ENCODE measurements at places on chromosomes 1 and 21.

DNA sequence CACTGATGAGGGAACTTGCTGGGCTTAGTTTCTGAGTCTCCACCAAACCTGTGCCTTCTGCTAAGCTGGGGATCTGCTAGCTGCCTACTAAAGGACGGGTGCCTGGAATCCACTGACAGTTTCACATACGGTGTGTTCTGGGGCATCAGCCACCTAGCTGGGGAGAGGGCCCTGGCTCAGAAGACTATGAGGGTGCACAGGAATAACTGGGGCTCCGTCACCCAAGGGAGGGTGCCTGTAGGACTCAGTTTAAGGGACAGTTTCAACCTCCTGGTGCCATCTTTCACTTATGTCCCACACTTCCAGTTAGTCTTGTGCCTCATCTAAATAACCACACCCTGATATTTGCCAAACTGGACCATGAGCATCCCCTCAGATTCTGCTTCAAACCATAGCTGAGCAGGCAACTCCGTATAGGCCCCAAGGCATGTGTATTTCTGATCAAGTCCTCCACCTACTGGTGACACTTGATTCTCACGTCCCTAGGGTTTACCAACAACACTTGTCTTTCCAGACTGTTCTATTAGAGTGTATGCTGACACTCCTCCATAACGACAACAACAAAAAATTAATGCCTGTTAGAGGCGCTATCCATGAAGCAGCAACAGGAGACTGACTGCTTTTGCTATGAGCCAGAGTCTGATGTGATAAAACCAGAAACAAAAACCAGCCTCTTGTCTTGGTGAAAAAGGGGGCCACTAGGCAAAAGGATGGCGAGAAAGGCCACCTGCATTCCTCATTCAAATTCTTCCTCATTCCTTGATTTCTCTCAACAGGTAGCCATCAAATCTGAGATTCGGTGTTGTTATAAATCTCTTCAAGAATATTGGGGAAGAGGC lies 55.0 kb upstream of the PAXBP1 start:
- DNase-seq: no peak

DNA sequence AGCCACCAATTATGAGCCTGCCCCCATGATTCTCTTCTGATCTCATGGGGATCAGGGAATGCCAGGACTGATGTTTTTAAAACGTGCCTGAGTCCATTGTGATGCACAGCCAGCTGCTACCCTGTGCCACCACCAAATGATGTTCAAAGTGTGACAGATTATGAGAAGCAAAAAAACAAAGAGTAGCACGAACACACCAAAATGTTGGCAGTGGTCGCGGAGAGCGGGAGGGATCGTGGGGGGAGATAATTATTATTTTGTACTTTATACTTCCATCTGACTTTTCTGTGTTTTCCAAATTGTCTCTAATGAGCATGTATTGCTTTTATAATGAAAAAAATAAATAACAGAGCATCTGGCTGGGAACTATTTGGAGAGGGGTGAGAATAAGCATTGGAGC lies 50.5 kb downstream of the EPHB2 start:
- no peak for DNase-seq

- no peak for DNase-seq
Measured at GRCh38 chr1:29124366-29125236, 898 bp upstream of the TMEM200B start.

DNA sequence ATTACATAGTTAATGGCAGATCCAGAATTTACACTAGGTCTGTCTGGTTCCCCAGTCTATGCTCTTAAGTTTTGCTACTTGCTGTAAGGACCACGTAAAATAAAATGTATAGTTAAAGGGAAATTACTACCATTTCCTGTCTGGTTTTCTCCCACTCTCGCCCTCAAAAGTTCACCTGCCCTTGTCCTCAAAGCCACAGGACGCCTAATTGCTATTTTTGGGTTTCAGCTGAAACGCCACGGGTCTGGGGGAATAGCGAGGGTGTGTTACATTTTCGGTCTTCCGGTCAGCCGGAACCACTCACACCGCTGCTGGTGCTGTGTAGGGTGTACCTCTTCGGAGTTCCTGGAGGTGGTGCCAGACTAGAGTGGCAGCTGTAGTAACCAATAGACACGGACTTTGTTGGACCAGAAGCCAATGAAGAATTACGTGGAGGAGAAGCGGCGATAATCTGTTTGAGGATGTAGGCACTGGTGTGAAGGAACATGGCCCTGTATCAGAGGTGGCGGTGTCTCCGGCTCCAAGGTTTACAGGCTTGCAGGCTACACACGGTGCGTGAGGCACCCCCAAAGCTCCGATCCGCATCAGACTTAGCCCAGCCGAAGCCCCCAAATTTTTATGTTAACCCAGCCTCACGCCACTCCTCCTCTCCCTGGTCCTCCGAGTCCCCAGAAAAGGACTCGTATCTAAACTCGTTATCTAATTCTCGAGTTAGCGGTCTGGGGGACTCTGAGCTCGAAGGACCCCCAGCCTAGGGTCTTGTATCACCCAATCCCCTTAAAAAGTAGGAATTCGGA lies at the start of gene TARS2:
TARS2 (plus strand) TSS at position 454 of the 797 bp plus-strand sequence; CDS start at position 486, 32 bp downstream.
- DNase-seq: peak; percentile 89

- no peak for DNase-seq
Measured at GRCh38 chr1:8443558-8444194, 125.8 kb downstream of the SLC45A1 start.

GRCh38 chr1:869499-870244 lies 54.1 kb upstream of the SAMD11 start:
- DNase-seq: no peak

- no peak for DNase-seq
Measured at GRCh38 chr1:43565600-43566360, 35.1 kb downstream of the PTPRF start.

DNA sequence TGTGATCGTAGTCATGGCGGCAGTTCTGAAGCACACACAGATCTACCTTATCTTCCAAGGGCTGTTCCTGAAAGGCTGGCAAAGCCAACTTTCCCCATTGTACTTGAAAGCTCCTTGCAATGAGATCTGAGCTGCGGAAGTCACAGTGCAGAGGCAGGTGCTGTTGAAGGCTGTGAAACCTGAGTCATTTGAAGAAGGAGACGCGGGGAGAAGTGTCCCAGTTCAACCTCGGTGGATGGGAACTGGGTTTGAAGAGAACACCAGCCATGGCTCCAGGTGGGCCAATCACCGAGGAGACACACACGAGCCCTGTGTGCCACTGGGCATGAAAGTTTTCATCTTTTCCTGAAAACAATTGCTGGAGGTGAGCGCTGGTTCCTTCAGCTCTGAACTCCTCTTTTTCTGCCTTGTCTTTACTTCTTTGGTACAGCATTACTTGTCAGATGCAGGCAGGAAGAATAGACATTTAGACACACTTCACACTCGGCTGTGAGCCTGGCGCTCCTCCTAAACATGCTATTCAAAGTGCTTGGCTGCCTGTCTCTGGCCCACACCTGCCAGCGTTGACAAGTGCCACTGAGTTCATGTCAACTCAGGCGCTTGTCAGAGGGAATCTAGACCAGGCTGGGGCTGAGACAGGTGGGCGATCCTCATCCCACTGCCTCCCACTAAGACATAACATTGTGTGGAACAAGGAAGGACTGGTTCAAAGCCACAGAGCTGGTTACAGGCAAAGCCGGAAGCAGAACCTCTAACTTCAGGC lies 25.7 kb upstream of the PDE9A start:
- peak; percentile 14 for DNase-seq

- DNase-seq: no peak
Measured at GRCh38 chr1:76317299-76317900, 242.9 kb downstream of the ST6GALNAC3 start.

GRCh38 chr1:18341291-18342069 lies 139.2 kb upstream of the KLHDC7A start:
- no peak for DNase-seq

- no peak for DNase-seq
Measured at GRCh38 chr1:180805316-180805715, 107.4 kb upstream of the KIAA1614 start.

DNA sequence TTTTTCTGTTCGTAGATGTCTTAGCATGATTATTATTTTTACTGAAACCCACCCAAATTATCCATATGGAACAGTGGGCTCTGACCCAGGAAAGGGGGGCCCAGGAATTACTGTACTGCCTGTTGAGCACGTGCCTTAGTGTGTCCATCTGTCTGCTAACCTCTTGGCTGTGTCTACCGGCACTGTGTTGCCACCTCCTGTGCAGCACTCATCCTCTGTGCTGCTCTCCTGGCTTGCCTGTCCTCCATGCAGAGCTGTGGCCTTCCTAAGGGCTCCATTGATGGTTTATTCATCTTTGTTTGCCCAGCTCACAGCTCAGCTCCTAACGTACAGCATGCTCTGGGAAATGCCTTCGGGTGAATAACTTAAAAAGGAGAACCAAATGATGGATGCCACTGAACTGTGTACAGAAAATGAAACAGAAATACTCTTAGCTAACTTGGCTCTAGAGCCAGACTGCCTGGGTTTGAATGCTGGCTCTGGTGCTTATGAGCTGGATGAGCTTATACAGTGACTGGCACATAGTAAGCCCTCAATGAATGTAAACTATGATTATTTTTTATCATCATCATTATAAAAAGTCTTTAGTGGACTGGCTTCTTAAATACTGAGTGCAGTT lies 11.4 kb upstream of the RPTN start:
- no peak for DNase-seq

- no peak for DNase-seq
Measured at GRCh38 chr1:86753700-86754099, 49.3 kb downstream of the SH3GLB1 start.

GRCh38 chr1:162943622-162944021 lies 82.6 kb upstream of the CCDC190 start:
- DNase-seq: no peak

GRCh38 chr21:42500736-42501135 lies 4.7 kb upstream of the RSPH1 start:
- DNase-seq: no peak

GRCh38 chr1:202725526-202725925 lies 15.3 kb upstream of the SYT2 start:
- no peak for DNase-seq

- no peak for DNase-seq
Measured at GRCh38 chr1:65508051-65508450, 87.6 kb downstream of the LEPR start.

GRCh38 chr1:7503691-7504437 lies 267.2 kb upstream of the VAMP3 start:
- DNase-seq: no peak

DNA sequence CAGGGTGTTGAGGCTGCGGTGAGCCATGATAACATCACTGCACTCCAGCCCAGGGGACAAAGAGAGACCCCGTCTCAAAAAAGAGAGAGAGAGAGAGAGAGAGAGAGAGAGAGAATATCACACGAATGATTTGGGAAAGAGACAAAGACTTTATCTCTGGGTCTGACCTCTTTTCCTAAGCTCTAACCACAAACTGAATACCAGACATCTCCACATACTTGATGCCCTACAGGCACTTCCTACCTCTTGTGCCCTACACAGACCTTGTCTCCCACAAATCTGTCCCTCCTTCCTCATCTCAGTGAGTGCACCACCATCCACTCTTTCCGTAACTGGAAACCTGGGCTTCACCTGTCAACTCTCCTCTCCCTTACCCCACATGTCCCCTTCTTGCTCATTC lies 27.0 kb upstream of the PTCH2 start:
- DNase-seq: no peak

DNA sequence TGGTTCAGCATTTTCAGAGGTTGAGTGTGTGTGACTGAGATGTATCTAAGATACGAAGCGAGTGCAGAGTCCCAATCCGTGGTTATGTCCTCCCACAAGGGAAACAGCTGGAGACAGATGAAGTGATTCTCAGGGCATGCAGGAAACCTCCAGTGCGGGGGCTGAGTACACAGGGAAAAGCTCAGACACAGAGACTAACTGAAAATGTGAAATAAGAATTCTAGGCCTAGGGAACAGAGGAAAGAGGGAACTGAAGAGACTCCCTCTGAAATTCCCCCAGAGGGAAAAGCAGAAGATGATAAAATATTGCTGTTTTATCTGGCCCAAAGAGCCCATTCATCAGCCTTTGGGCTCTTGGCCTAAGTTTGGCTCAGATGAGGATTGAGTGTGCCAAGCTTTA lies 116.8 kb downstream of the LRRC53 start:
- DNase-seq: no peak

DNA sequence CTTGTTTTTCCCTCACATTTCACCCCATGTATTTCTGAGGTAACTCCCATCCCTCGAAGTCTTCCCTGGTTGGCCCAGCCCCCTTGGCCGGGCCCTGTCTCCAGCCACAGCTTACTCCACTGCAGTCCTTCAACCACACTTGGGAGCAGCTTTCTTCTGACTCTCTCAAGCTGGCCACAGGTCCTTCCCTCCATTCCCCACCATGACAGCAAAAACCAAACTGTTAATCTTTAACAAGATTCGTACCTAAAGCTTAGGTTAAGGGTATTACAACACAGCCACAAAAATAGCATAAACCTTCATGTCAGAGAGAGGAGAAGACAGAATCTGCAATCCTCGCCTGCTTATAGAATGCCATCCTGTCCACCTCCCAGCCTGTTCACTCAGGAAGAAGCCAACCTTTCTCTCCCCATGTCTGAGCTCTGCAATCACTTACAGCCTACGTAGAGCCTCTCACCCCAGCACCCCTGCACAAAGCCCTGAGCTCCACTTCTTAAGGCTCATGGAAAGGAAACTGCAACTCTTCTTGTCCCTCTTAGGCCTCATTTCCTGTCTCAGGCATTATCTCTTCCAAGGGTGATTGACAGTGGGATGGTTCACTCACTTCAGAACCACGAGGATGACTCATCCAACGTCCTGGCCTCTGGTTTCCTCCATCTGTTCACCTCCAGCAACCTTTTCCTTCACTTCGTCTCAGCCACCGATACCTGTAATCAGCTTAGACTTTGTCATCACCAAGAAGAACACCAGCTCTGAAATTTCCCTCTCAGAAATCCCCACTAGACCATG lies 72.8 kb downstream of the CD2 start:
- DNase-seq: no peak

GRCh38 chr1:223102797-223103533 lies 40.1 kb downstream of the TLR5 start:
- DNase-seq: no peak

- no peak for DNase-seq
Measured at GRCh38 chr1:119935373-119935772, 39.1 kb upstream of the ADAM30 start.

- DNase-seq: no peak
Measured at GRCh38 chr1:28058971-28059878, 29.2 kb downstream of the EYA3 start.

GRCh38 chr1:79945391-79945790 lies 938.9 kb upstream of the ADGRL4 start:
- DNase-seq: no peak

- DNase-seq: no peak
Measured at GRCh38 chr1:176157995-176158394, 49.1 kb downstream of the COP1 start.

- DNase-seq: no peak
Measured at GRCh38 chr1:67137307-67137753, 2.6 kb upstream of the C1orf141 start.
